Progenitor cell of endocrine pancreas (in vitro differentiated cells): ENCODE measurements at places on chromosomes 5 and 9.

DNA sequence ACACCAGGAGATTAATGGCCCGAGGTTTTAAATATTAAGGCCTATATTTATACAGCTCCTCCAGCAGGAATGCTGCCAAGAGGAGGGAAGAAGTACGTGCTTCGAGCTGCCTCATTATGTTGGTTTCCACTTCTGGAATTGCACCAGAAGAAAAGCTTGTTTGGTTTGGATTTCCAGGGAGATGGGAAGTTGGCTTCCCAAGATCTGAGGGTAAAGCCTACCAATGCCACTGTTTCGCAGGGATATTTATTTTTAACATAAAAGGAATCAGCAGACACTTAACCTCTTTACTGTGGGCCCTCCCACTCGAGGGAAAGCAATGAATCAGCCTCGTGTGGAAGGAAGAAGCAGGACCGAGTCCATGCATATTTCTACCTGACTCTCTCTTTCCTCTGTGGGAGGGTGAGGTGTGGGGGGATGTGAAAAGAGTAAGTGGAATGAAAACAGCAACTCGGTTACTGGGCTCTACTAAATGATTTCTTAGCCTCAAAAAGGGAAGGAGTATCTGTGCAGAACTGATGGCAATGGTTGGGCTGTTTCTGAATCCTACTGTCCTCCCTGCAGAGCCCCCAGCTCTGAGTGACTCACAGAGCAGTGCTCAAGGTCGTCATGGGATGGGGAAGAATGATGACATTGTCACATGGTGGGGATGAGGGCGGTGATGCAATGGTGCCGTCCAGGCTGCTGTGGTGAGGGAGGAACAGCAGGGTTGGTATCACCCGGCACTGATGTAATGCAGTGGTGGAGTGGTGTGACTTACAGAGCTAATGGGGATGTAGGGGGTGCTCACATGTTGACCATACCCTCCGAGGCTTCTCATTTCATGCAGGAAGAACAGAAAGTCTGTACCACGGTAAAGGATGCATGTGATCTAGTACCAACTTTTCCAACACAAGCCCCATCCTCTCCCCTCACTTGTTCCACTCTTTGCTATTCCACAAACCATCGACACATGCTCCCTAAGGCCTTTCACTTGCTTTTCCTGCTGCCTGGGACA is 215.0 kb upstream of the PANK3 start:
- H3K27ac ChIP-seq, result no peak overlapping the region
- no peak overlapping the region for H3K4me3 ChIP-seq
- H3K36me3 ChIP-seq, result no peaks in the 10 kb centered on the region
- H3K4me1 ChIP-seq, result peaks cover under 1% of the 10 kb centered on the region
- no peak for DNase-seq

DNA sequence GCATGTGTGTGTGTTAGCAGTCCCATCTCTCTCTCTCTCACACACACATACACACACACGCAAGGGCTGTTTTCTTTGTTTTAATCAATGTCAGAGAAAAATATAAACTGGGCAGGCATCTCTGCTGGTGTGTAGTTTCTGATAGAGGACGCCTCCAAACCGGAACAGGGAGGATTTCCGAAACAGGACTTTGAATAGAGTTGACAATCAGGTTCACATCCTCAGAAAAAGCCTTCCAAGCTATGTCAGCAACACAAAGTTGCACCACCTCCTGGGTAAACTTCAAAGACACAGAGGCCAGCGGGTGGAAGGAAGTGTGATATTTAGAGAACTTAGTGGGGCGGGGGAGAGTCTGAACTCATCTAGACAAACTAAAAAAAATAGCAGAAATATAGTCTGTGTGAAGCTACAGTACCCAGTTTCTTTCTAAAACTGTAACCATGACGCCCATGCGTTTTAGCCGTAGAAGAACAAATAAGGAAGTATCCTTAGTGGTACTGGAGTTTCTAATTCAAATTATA is 1.2 kb downstream of the ST8SIA4 start:
- H3K27me3 ChIP-seq, result peaks cover 62% of the 10 kb centered on the region
- peak overlapping the region; percentile 74 for H3K4me3 ChIP-seq
- peaks cover 23% of the 10 kb centered on the region for H3K4me1 ChIP-seq

DNA sequence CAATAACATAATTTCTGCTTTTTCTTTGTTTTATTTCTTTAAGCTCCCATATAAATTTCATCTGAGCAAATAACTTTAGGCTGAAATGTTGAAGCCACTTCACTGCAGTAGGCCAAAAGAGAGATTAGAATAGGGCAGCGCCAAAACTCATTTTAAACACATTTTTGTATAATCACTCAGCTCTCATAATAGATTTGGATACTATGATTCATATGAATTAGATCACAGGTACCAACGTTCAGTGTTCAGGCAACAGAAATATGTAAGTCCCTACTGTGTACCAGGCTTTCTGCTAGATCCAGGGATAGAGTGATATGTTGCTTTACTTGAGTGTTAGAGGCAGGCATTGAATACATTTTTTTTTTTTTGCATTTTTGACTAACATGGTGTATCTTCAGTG is 370.5 kb downstream of the PTPRD start:
- H3K4me1 ChIP-seq, result peaks cover 2% of the 10 kb centered on the region
- no peaks in the 10 kb centered on the region for H3K36me3 ChIP-seq
- no peaks in the 10 kb centered on the region for H3K27me3 ChIP-seq
- no peak for DNase-seq
- H3K4me3 ChIP-seq, result no peak overlapping the region
- H3K27ac ChIP-seq, result no peak overlapping the region

DNA sequence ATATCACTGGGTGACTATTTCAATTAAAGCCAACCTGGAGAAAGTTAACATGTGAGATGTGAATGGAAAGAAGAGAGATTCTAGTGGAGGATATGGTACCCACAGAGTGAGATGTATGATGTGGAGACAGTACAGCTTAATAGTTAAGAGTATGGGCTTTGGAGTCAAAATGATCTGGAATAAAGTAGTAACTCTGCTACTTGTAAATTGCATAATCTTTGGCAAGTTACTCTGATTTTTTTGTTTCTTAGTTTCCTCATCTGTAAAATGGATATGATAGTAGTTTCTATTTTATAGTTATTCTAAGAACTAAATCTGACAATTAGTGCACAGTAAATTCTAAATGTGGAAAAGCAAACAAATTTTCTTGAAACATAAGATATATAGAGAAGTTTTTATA is 79.2 kb downstream of the ISOC1 start:
- DNase-seq, result no peak
- no peaks in the 10 kb centered on the region for H3K4me1 ChIP-seq
- no peak overlapping the region for H3K27ac ChIP-seq

DNA sequence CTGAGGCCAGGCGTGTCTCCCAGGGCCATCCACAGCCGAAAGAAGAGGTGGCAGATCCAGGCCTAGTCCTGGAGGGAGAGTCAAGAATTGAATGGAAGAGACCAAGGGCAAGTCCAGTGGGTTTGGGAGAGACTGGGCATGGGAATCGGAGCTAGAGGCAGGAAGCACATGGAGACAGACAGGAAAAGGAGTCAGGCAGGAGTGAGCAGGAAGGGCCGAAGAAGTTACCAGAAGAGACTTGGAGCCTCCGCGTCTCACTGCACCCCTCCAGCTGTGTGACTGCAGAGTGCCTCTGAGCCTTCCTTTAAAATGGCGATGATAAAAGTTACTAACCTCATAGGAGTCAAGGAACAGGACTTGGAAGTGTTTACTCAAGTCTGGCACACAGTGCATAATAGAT is 64.4 kb upstream of the ANGPTL2 start:
- no peaks in the 10 kb centered on the region for H3K4me1 ChIP-seq
- no peak for DNase-seq
- H3K27me3 ChIP-seq, result no peaks in the 10 kb centered on the region

DNA sequence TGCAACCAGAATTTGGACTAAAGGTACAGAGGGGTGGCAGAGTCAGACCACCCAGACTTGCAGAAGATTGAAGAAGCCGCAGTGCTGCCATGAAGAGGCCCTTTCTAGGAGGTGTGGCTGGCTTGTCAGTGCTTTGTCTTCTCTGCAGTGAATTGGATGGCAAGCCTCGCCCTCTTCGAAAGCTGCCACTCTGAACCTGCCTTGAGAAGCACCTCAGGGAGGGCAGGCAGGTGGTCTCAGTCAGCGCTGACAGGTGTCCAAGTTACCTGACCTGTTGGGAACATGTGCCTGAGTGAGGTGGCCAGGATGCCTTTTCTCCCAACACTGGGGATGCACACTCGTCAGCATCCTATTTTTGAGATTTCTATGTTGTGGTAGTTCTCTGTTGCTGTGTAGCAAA is 6.2 kb downstream of the TENT4A start:
- H3K36me3 ChIP-seq, result no peaks in the 10 kb centered on the region
- no peak for DNase-seq
- no peaks in the 10 kb centered on the region for H3K27me3 ChIP-seq
- no peak overlapping the region for H3K27ac ChIP-seq
